GM10248 (cell line): ENCODE measurements at places on chromosomes 2 and 18.

GRCh38 chr2:63589148-63589958 is 590 bp downstream of the MDH1 start:
- no peak for DNase-seq

DNA sequence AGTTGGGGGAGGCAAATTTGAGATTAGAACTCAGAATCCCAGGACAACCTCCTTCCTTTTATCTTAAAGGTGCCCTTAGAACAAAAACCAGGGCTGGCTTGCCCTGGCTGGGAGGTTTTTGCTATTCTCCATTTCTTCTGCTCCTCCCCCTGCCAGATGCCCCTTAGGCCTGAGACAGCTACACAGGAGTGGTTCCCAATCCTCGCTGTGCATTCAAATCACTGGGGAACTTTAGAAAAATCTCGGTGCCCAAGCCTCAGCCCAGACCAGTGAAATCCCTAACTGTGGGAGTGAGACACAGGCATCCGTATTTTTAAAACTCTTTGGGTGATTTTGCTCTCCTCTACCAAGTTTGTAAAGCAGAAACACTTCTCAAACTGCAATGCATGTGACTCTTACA is 38.8 kb downstream of the LBH start:
- DNase-seq: no peak

DNA sequence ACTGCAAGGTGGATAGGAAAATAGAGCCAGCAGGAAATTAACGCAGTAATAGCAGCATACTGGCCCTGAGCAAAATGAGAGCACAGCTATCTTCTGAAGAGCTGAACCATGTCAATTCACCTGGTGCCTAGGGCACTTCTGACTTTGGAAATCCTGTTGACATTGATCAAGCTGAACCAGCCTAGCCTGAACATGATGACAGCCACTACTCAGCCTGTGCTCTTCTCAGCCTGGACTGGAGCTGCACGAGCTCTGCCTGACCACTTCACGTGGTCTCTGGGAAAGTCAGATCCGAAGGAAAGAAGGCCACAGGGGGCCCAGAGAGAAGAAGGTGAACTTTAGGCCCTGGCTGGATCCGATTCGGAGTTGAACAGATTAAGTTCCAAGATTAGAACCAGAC is 421.9 kb downstream of the LPIN1 start:
- DNase-seq: no peak

DNA sequence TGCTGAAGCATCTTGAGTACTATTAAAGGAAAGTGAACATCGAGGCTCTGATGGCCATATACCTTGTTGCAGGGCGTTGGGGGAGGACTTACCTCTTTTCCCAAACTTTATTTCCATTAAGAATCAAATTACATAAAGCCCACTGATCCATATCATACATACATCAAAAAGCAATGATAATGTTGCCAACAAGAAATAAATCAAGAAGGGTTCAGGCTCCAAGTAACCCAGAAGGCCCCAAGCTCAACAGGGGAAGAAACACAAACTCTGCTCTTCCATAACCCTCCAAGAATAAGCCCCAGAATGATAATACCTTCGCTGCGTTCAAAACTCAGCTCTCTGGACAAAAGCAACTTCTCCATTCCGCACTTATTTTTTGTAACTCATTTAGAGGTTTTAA is 32.3 kb downstream of the C1D start:
- DNase-seq: no peak

DNA sequence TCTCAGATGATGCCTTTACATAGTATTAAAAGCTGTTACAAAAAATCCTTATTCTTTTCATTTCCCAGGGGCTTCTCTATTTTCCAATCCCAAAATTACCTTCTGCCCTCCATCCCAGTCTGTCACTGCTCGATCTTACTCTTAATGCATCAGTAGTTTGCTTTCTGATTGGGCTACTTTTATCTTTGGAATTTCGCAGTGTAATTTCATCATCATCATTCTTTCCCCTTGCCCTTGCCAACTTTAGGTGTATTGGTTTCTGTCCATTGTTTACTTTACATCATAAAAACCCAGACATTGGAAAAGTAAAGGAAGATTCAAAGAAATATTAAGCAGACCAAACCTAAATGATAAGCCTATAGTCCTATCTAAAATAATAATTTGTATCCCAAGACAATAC is 457.2 kb downstream of the PIK3C3 start:
- no peak for DNase-seq

GRCh38 chr2:54259413-54260240 is 3.6 kb upstream of the TSPYL6 start:
- DNase-seq: peak; percentile 29

DNA sequence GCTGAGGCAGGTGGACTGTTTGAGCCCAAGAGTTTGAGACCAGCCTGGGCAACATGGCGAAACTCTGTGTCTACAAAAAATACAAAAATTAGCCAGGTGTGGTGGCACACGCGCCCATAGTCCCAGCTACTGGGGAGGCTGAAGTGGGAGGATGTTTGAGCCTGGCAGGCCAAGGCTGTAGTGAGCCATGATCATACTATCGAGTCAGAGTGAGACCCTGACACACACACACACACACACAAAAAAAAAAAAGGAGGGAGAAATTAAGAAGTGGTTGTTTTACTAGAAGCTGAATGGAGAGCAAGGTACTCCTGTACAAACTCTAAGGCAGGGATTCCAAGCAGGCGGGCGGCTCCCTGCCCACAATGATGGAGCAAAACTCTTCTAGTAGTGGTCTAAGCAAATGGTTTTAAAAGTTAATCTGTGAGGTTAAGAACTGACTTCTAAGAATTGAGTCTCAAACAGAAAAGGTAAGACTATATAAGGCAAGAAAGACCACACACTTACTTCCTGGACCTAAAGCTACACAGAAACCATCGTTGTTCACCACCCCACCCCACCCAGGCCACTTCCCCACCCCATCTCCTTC is 2.6 kb downstream of the ANKRD44 start:
- DNase-seq: peak; percentile 40

DNA sequence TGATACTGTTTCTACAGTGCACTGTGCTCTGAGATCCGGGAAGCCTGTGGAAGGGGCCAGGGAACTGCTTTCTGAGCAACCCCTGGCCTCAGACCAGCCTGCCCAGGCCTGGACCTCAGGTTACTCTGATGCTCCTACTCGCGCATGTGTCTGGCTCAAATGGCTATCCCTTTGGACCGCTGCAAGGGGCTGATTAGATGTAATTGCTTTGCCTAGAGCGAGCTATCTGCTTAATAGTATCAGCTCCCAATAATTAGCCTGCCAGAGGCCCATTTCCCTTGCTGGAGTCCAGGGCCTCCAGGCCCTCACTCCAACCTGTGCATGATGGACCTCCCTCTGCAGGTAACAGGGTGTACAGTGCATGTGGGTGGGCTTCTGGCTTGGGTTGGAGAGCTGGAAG is 7.2 kb upstream of the KCNK3 start:
- no peak for DNase-seq

GRCh38 chr2:168599738-168600137 is 143.7 kb downstream of the CERS6 start:
- no peak for DNase-seq

- DNase-seq: no peak
Observed at GRCh38 chr2:221142341-221142740, 429.8 kb downstream of the EPHA4 start.

DNA sequence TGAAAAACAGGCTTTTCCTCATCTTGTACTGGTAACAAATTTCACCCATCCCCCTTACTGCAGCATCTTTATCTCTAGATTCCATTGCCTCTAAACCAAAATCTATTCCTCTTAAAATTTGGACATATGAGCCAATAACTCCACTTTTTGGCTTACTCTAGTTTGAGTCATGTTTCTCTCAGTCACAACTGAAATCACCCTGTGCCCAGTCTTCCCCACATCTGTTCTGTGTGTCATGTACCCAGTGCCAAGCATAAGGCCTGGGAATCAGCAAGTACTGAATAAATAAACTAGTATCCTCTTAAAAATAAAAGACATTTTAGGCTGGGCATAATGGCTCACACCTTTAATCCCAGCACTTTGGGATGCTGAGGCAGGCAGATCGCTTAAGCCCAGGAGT is 20.8 kb upstream of the CHN1 start:
- DNase-seq: no peak

GRCh38 chr2:162974771-162975170 is 136.2 kb upstream of the KCNH7 start:
- DNase-seq: no peak

GRCh38 chr2:240742602-240743095 is 51.0 kb downstream of the AQP12A start:
- DNase-seq: no peak

- no peak for DNase-seq
Observed at GRCh38 chr18:2572892-2573291, 1.5 kb downstream of the NDC80 start.

GRCh38 chr2:173271825-173272224 is 82.8 kb upstream of the CDCA7 start:
- DNase-seq: no peak

- DNase-seq: no peak
Observed at GRCh38 chr2:226611944-226612318, 187.7 kb downstream of the IRS1 start.

DNA sequence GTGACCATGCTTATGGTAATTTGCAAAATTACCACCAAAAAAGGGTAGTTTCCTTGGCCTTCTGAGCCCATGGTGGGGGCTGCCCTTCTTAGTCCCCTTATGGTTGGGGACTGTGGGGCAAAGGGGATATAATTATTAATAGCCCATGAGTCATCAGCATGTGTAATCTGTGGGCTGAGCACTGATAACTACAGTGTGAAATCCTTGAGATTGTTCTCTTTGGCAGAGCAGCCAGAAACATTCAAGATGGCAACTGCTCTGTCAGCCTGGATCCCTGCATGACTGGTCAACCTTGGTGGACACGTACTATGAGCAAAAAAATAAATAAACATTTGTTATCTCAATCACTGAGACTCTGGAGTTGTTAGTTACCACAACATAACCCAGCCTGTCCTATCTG is 61.3 kb downstream of the MGAT4A start:
- no peak for DNase-seq

- no peak for DNase-seq
Observed at GRCh38 chr2:137945229-137945628, 19.0 kb upstream of the HNMT start.

DNA sequence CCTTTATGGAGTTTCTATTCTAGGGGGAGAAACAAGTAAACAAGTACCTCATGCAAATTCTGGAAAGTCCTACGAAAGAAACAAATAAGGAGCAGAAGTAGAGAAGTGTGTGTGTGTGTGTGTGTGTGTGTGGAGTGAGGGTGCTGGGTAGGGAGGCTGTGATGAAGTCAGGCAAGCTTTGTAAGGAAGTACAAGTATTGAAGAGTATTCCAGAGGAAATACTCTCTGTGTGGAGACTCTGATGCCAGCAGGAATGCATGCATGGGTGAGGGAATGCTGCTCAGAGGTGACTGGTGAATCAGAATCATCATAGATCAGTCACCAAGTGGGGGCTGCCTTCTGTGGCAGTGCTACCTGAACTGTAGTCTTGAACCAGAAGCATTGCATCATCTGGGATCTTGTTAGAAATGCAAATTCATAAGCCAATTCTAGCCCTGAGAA is 34.5 kb downstream of the SLC4A3 start:
- no peak for DNase-seq

- no peak for DNase-seq
Observed at GRCh38 chr2:184057910-184058309, 540.4 kb upstream of the ZNF804A start.

DNA sequence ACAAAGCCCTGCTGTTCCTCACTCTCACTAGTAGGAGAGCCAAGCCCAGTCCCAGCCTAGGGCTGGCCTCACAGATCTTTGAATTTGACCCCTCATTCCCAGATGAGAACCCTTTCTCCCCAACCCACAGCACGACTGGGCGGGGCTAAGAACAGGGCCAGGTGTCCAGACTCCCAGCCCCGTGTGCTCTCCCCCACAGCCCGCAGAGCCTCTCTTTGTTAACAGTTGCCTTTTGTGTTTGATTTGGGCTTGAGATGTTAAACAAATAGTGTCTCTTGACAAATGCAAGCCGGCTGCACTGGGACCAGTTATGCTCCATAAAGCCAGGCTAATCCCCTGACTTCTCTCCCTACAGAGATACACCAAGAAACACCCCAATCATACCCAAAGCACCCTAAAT is 4.7 kb upstream of the KCNK3 start:
- no peak for DNase-seq
